ENCODE measurements at places on chromosomes 6 and 20.

DNA sequence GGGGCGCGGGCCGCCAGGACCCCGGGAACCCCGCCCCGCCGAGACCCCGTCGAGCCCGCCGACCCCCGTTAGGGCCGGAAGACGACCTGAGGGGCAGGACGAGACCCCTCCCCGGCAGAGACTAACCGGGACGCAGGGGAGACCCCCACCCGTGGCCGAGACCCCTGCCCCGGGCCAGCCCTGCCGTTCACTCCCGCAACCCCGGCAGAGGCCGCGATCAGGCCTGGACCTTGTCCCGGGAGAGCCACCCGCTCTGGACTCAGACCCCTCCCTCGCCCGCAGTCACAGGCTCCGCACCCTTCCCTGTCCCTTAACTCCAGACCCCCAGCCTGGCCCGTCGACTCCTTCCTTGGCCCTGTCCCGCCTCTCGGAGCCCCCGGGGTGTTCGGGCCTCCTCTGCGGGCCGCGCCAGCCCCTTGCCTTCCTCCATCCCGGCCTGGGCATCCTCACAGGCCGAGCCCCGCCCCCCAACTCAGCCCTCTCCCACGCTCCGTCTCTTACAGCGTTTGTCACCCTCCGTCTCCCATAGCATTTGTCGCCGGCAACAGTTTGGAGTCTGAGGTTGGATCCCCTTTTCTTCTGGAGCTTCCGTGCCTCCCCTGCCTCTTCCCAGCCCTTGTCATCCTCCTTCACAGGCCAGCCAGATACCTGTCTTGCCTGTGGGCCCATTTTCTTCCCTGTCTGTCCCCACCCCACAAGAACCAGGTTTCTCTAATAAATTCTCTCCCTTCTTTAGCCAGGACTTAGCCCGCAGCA is 569 bp downstream of the TCEA2 start:
- no peak for DNase-seq

- no peak for DNase-seq
Observed at GRCh38 chr6:136826216-136826615, 3.8 kb downstream of the PEX7 start.

- no peak for DNase-seq
Observed at GRCh38 chr6:126650931-126651330, 311.0 kb downstream of the CENPW start.

DNA sequence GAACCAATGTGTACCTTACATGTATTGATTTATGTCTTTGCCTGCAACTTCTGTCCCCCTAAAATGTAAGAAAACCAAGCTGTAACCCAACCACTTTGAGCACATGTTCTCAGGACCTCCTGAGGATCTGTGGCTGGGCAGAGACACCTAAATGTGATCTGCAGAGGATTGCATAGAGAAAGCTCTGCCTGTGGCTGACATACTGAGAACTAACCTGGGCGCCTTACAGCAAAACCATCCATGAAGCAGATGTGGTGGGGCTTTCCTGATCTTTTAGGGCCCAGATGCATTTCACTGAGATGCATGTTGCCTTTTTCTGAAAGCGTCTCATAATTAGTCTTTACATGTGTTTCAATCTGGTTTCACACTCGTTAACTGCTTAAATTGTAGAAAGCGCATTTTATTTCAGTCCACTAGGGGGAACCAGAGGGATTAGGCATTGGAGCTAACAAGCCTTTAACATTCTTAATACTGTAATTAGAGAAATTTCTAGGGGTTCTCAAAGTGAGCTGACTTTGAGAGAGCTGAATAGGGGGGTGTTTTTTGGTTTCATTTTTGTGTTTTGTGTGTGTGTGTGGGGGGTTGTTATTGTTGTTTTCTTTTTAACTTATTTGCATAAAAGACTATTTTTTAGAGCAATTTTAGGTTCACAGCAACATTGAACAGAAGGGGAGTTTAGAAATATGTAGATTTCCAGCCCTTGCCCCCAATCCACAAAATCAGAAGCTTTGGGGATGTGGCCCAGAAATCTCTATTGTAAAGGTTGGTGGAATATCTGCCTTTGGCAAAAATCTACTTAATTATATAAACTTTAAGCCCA is 50.9 kb upstream of the FAM184A start:
- DNase-seq = peak; percentile 59

DNA sequence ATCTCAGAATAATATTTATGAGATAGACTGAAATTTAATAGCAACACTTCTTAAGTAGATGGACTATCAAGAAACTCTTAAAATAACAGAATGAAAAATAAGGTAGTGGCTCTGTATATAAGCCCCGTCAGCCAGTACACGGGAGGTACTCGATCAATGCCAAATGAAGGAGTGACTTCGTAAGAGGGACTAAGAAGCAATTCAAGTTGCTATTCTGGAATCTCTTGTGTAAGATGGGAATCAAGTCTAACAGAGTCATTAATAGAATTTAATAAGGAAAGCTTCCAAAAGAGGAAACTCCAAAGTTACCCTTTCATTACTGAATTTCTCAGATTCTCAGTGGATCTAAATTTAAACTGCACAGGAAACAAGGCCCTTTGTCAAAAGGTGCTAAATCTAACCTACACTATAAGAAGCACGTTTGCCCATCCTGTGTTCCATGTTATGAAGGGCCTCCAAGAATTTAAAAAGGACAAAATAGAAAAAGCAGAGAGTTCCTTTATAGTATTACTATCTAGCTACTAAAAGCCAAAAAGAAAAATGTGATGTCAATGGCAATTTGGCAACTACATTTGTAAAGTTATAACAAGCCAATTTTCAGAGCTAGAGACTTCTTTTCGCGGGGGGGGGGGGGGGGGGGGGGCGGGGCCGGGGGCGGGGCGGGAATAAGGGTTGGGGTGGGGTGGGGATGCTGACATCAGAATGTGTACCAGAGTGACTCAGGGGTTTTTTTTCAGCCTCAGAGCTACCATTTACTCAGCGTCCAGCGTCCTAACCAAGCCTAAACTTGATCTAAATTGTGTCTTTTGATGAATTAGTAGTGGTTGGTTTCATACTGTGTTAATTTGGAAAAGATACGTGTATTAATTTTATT is 200.6 kb downstream of the GMPR start:
- DNase-seq = no peak

DNA sequence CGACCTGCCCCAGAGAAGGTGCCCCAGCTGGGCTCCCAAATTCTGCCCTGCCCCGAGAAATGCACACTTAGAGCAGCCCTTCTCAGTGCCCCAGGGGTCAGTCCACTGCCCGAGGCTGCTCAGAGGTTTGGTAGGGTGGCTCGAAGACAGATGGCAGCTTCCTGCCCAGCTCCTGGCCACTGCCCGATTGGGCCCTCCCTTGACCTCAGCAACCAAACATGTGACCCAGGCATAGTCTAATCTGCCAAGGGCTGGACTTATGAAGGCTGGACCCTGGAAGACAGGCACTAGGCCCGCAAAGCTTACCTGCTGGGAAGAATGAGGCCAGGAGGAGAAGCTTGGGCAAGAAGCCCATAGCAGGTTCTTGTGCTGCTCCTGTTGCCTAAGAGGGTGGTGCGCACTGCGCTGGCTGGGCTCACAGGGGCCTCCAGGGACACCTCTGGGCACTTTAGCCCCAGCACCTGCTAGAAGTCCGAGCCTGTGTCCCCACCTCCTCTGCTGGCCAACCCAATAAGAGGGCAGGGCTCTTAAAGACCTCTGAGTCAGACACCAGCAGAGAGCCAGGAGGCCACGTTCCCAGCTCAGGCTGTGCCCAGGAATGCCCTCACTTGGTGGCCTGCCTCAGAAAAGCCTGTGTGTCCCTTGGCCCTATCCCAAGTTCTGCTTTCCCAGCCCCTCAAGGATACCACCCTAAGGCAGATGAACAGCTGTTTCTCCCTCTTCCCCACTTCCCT is 5.5 kb downstream of the SIGLEC1 start:
- DNase-seq = no peak

- DNase-seq = no peak
Observed at GRCh38 chr6:84280639-84281038, 53.2 kb upstream of the CEP162 start.

GRCh38 chr6:2029130-2029794 is 216.1 kb downstream of the GMDS start:
- DNase-seq = no peak

DNA sequence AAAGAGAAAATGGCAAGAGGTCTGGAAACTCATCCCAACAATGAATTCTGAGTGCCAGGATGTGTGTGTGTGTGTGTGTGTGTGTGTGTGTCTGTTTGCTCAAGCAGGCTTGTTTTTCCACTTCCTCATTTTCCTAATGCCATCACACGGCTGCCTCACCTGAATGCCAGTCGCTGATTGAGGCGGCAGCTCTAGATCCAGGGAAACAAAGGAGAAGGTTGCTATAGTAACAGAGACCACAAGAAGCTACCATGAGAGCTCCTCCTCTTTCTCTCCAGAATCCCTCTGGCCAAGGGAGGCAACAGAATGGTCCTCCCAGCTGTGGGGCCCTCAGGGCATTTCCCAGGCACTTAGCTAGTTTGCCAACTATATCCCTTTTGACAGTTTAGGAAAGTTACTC is 241.1 kb upstream of the TSHZ2 start:
- no peak for DNase-seq

Data from RPMI8226 (cell line).